Hepatocyte (in vitro differentiated cells): ENCODE measurements at places on chromosomes 4 and X.

DNA sequence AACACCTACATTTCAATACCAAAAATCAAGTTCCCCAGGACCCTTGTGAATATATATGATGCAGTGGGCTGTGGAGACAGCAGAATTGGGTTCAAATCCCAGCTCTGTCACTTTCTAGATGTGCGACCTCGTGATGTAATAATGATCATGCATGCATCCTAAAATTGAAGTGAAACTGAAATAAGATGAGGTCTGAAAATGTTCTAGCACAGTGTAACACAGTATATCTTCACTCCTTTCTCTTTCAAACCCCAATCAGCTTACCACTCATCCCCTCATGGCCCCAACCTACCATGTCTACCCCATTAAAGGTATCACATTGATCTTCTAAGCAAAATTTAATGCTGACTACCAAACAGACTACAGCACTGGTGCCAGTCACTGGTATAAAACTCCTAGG lies 69.9 kb upstream of the BRS3 start:
- no peak for DNase-seq
- H3K36me3 ChIP-seq = no peaks in the 10 kb centered on the region
- H3K27me3 ChIP-seq = no peaks in the 10 kb centered on the region

DNA sequence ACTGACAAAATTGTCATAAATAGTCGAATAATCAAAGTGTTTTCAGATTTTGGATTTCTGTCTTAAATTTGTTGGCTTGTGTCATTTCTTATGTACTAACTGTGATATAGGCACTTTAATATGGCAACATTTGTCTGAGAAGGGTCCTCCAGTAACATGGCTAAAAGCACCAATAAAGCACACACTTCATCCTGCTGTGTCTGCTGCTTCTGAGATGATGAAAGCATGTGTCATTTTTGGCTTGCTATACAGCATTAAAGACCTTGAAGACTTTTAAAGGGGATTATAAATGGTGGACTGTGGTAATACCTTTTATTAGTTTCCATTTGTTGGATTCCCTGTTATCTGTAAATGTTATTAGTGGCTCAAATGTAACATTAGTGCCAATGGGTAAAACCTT lies 551.8 kb upstream of the GRID2 start:
- no peaks in the 10 kb centered on the region for H3K36me3 ChIP-seq
- no peaks in the 10 kb centered on the region for H3K27me3 ChIP-seq
- H3K27ac ChIP-seq = no peak overlapping the region
- H3K4me1 ChIP-seq = no peaks in the 10 kb centered on the region

DNA sequence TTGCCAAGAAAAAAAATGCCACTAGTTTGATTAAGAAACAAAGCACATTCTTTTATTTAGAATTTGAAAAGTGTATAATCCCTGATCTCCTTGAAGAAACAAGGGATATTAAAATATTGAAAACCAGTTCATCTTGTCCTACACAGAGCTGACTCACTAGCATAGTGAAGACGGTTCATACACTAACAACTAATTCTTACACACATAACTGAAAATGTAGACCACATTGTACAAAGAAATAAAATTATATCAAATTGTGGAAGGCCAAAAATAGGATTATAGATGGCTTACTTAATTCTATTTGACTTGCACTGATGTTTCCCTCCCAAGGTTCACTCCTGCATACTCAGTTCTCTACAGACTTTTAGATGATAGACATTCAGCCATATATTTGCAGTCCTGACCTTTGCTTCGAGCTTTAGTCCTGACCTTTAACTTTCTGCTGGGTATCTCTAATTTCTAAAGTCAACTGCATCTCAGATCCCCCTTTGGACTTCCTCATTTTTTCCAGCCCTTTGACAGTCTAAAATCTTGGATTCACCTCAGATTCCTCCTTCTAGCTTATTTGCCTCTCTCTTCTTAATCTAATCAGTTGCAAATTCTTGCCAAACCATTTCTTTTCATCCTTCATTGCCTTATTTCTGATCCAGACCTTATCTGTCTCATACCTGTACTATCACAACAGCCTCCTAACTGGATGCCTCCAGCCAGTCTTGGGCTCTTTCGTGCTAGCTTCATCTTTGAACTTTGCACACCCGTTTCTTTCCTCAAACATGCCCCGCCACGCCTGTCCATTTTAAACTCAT lies 4.5 kb upstream of the WWC2 start:
- H3K4me1 ChIP-seq = peaks cover 3% of the 10 kb centered on the region
- DNase-seq = peak; percentile 40
- H3K36me3 ChIP-seq = no peaks in the 10 kb centered on the region
- no peaks in the 10 kb centered on the region for H3K27me3 ChIP-seq
- no peak overlapping the region for H3K27ac ChIP-seq
- no peak overlapping the region for H3K4me3 ChIP-seq

DNA sequence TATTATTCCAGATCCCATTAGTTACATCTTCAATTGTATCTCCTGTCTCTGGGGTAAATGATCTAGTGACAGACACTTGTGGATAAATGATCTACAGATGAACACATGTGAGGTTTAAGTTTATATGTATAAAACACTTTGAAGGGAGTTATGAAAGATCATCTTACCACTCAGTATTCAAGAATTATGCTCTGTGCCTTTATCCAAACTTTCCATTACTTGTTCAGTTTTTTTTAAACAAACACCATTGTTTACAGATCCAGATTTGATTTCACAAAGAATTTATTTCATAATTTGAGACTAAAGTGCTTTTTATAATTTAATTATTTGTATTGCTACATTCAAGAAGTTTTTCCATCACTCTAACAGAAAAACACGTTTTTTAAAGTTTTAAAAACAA lies 142.5 kb downstream of the HHIP start:
- H3K27ac ChIP-seq = peak overlapping the region; percentile 67
- DNase-seq = no peak
- H3K4me3 ChIP-seq = no peak overlapping the region
- H3K36me3 ChIP-seq = no peaks in the 10 kb centered on the region

GRCh38 chr4:40530961-40531635 lies 98.6 kb downstream of the RBM47 start:
- H3K4me3 ChIP-seq = no peak overlapping the region
- H3K27ac ChIP-seq = peak overlapping the region; percentile 23
- no peaks in the 10 kb centered on the region for H3K27me3 ChIP-seq

GRCh38 chrX:8364369-8365141 lies 100.1 kb upstream of the VCX3B start:
- no peaks in the 10 kb centered on the region for H3K36me3 ChIP-seq
- no peak overlapping the region for H3K4me3 ChIP-seq
- H3K27me3 ChIP-seq = no peaks in the 10 kb centered on the region

GRCh38 chrX:98795636-98796035 lies 1614.4 kb downstream of the PCDH19 start:
- no peak overlapping the region for H3K4me3 ChIP-seq
- H3K4me1 ChIP-seq = no peaks in the 10 kb centered on the region
- H3K27me3 ChIP-seq = no peaks in the 10 kb centered on the region
- H3K36me3 ChIP-seq = no peaks in the 10 kb centered on the region
- H3K27ac ChIP-seq = no peak overlapping the region
- DNase-seq = no peak

- H3K4me1 ChIP-seq = no peaks in the 10 kb centered on the region
- H3K36me3 ChIP-seq = no peaks in the 10 kb centered on the region
- DNase-seq = no peak
- H3K27me3 ChIP-seq = no peaks in the 10 kb centered on the region
- no peak overlapping the region for H3K27ac ChIP-seq
Observed at GRCh38 chr4:36551697-36552214, 270.3 kb downstream of the DTHD1 start.

- no peak overlapping the region for H3K27ac ChIP-seq
- no peaks in the 10 kb centered on the region for H3K36me3 ChIP-seq
- H3K4me1 ChIP-seq = no peaks in the 10 kb centered on the region
- no peak for DNase-seq
- H3K4me3 ChIP-seq = no peak overlapping the region
Observed at GRCh38 chr4:168551945-168552695, 55.3 kb downstream of the PALLD start.

- H3K27me3 ChIP-seq = no peaks in the 10 kb centered on the region
- no peaks in the 10 kb centered on the region for H3K4me1 ChIP-seq
- no peak for DNase-seq
- no peak overlapping the region for H3K27ac ChIP-seq
- H3K36me3 ChIP-seq = no peaks in the 10 kb centered on the region
Observed at GRCh38 chr4:25420931-25421330, 43.9 kb downstream of the ANAPC4 start.

- H3K27me3 ChIP-seq = no peaks in the 10 kb centered on the region
- no peak overlapping the region for H3K4me3 ChIP-seq
- H3K36me3 ChIP-seq = no peaks in the 10 kb centered on the region
- H3K27ac ChIP-seq = no peak overlapping the region
Observed at GRCh38 chr4:6644792-6645530, 4.5 kb downstream of the MRFAP1 start.

DNA sequence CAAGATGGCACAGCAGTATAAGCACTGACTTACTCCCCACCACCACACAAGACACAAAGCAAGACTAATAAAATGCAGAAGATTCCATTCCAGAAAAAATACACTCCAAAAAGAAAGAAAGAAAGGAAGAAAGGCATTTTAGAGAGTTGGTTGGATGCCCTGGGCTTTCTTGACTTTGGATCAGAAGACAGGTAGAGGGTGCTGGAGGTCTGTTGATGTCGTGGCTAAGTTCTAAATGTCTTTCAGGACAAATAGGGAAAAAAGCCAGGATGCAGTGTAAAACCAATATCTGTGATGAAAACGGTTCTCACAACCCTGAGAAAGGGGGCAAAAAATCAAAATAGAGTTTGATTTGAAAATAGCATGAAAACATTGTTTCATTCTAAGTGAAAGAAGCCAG lies 555.2 kb upstream of the PRKX start:
- H3K4me3 ChIP-seq = no peak overlapping the region
- no peak overlapping the region for H3K27ac ChIP-seq
- no peaks in the 10 kb centered on the region for H3K36me3 ChIP-seq
- no peak for DNase-seq

- no peaks in the 10 kb centered on the region for H3K27me3 ChIP-seq
- H3K4me3 ChIP-seq = no peak overlapping the region
- H3K27ac ChIP-seq = no peak overlapping the region
- no peaks in the 10 kb centered on the region for H3K36me3 ChIP-seq
- DNase-seq = no peak
Observed at GRCh38 chr4:88533937-88534750, 10.6 kb upstream of the PYURF start.

DNA sequence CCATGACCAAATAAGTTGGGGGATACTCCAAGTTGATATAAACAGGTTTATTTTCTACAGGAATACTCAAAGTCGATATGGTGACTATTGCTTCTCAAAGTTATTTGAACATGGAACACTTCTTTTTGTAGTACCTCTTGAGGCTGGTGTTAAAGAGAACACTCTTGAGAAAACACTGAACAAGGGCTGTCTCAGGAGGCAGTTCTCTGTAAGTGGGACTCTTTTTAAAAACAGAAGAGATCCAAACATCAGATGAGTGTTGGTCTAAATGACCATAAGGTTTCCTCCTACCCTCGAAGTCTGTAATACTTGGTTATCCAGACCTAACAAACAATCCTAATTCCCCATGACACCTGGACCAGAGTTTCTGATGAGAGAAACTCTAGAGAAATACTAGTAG lies 223.2 kb upstream of the TEX13C start:
- no peaks in the 10 kb centered on the region for H3K4me1 ChIP-seq
- H3K36me3 ChIP-seq = no peaks in the 10 kb centered on the region
- H3K27ac ChIP-seq = no peak overlapping the region
- no peak overlapping the region for H3K4me3 ChIP-seq
- no peaks in the 10 kb centered on the region for H3K27me3 ChIP-seq
- DNase-seq = no peak

- H3K27me3 ChIP-seq = no peaks in the 10 kb centered on the region
- H3K4me1 ChIP-seq = no peaks in the 10 kb centered on the region
- H3K27ac ChIP-seq = no peak overlapping the region
- DNase-seq = no peak
Observed at GRCh38 chrX:152343306-152343705, 107.8 kb downstream of the GABRA3 start.

DNA sequence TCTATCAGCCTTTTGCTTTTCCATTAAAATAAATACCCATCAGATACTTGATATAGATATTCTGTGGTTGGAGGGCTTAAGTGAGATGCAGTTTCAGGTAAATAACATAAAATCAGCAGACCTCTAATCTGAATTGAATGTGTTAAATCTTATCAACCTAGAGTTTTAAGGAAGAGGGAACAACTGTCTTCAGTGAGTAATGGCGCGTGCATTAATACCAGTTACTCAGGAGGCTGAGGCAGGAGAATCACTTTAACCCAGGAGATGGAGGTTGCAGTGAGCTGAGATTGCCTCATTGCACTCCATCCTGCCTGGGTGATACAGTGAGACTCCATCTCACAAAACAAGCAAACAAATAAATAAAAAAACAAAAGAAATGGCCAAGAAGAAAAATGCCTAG lies 54.3 kb downstream of the FAT4 start:
- H3K27me3 ChIP-seq = no peaks in the 10 kb centered on the region
- H3K36me3 ChIP-seq = no peaks in the 10 kb centered on the region
- H3K4me3 ChIP-seq = no peak overlapping the region
- H3K4me1 ChIP-seq = no peaks in the 10 kb centered on the region
- DNase-seq = no peak
